ENCODE measurements at places on chromosomes 1 and 21.

DNA sequence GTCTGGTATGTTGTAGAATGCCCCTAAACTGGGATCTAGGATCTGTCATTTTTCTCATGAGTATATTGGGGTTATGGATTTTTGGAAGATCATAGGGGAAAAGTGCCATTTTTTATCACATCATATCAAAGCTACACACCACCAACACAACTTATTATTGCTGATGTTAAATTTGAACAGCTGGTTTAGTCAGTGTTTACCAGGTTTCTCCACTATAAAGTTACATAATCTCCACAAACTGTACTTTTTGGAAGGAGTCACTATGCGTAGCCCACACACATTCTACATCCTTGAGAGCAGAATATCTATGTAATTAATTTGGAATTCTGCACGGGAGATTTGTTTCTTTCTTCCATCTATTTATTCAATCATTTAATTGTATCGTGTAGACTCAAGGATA is 35.2 kb downstream of the RC3H1 start:
- DNase-seq = no peak

DNA sequence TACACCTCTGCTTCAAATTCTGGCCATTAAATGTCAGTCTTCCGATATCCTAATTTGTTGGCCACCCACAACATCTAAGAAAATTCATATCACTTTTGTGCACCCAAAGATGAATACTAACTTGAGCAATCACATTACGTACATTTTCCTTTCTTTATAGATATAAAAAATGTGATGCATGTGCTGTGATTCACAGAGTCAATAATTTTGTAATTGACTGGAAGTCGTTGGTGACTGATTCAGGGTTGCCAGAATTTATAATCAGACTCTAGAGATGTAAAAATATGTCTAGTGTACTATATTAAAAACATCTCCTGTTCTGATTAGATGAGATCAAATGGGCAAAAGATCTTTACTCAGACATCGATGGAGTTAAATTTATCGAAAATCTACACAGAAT is 150.0 kb upstream of the KCTD3 start:
- DNase-seq = no peak

DNA sequence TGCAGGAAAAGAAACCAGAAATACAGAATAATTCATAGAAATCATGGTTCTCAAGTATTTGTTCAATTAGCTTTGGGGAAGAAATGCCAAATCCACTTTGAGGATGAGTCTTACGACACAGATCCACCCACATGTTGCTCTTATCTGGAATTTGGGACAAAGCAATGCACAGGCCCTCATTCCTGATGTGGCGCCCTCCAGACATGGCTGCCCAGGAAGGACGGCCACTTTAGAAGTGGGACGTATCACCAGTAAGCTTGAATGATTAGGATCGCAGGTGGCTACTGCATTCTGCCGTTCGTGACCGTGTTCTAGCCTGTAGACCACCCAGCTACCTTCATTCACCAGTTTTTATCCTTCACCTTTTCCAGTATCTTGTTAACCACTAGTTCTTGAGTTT is 20.1 kb upstream of the NCMAP start:
- DNase-seq = no peak

DNA sequence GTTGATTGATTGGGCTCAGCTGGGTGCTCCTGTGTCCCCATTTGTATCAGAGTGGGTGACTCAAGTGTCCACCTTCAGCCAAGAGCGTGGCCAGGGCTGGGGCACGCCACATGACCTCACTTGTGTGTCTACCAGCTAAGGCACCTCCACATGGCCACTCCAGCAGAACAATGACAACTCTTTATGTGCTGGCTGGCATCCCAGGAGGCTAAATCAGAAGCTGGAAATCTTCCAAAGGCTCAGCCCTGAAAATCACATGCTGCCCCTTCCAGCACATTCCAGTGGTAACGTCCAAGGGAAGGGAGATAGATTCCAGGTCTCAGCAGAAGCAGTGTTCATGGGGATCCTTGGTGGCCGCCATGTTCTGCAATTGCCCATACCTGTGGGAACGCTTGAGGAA is 585.5 kb downstream of the AJAP1 start:
- no peak for DNase-seq

- no peak for DNase-seq
These were observed 40.3 kb downstream of the BTG3 start for GRCh38 chr21:17572431-17572830.

DNA sequence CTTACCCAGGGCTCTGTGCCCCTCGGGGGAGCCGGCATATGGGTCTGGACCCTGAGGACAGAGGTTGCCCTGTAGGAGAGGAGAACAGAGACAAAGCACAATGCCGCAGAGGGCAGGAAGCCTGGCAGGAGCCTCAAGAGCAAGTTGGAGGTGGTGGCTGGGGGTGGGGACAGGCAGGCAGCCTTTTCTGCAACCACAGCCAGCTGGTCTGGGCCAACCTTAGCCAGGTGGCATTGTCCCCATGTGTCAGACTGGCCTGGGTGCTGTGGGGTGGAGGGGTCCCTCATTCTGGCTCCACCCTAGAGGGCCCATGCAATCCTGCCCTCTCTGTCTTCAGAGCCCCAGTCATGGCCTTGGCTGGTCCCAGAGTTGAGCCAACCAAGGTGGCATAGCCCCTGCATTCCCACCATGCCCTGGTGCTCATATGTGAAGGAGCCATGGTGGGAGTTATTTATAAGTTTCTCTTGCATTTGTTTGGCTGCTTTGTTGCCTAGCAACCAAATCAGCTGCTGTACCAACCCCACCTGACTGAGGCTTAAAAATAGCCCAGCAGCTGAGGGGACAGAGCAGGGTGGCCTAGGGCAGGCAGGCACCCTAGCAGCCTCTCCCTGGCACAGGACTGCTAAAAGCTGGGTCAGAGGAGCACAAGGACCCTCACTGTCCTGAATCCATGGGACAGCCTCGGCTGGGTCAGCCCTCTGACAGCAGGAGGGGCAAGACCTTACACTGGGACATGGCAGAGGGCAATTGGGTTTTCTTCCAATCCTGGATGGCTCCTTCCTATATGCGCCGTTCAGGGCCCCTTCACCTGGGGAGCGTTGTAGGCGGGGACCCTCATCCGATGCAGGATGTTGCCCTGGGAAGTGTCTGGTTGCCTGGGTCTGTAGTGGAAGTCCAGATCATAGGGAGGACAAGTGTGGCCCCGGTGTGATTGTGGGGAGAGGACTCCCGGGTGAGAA is 19.5 kb downstream of the MAP7D1 start:
- no peak for DNase-seq

- no peak for DNase-seq
These were observed 26.7 kb downstream of the MIER1 start for GRCh38 chr1:66951513-66951912.

DNA sequence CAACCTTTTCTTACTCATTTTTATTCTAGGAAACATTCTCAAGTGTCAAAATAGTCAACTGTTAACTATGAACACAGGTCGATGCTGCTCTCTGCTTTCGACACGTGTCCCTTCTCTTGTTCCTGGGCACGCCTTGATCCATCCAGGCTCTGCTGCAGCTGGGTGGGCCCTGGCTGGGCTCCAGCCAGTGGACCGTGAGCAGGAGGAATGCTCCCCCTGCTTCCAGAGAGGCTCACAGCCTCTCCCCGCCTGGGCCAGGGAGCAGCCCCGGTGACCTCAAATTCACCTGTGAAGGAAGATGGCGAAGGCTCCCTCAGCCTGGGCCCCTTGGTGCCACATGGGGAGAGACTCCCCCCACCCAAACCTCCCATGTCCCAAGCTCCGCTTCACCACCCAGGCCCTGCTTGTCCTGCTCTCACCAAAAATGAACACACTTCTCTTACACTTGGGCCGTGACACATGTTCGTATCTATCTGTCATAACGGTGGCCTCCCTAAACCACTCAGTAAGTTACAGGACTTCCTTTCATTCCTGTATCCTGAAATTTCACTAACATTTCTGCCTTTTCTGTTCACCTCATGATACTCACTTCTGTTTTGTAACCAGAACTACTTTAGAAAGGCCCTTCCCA is 24.6 kb upstream of the ADARB1 start:
- DNase-seq = no peak

GRCh38 chr1:159092036-159092760 is 15.6 kb upstream of the AIM2 start:
- peak; percentile 83 for DNase-seq

DNA sequence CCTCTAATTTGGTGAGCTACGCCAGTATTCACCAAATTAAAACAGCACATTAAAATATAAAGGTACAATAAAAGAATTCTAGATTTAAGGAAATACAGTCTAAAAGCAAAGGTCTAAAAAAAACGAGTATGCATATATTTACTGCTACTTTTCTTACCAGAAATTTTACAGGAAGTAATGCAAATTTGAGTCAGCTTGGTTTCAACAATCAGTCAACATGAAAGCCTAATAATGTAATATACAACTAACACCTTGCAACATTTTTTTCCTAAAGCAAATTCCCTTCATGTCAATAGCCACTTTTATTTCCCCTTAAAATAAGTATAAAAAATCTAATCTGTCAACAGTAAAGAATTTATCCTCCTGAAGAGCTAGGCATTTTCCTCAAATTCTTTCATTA is 11.9 kb downstream of the PTP4A2 start:
- no peak for DNase-seq
